NCI-H1092 (cell line): ENCODE measurements at places on chromosomes 1 and 21.

DNA sequence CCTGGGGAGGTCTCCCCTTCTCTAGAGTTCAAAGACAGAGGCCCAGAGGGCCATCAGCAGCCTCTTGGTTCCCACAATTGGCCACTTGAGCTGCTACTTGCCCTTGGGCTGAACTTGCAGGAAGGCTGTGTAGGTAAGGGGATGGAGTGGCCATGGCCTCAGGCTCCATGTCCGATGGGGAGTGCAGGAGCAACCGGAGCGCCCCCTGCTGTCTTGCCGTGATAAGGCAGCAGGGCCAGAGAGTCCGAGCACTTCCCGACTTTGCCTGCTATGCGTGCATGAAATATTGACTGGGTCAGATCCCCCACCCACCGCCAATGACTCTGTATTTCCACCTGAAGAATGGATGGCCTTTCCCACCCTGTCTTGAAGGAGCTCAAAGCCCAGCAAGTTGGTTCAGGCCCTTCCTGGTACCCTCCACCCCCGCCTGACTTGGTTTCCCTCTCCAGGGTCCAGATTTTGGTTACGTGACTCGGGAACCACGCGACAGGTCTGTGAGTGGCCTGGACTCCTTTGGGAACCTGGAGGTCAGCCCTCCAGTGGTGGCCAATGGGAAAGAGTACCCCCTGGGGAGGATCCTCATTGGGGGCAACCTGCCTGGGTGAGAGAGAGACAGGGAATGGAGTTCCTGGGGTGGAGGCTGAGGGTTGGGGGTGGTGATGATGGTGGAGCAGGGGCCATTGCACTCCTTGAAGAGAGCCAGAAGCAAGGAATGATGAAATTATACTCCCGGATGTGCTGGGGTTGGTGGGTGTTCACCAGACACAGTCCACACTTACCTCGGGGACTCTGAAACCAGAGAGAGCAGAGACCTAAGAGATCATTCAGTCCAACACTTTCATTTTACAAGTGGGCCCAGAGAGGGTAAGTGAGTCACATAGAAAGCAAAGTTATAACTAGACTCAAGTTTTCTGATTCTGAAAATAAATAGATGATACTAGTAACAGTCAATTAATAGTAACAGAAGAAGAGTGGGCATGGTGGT lies 25.6 kb downstream of the PADI3 start:
- peak; percentile 9 for DNase-seq

- DNase-seq = no peak
Observed at GRCh38 chr1:31867546-31867945, 51.7 kb upstream of the SPOCD1 start.

DNA sequence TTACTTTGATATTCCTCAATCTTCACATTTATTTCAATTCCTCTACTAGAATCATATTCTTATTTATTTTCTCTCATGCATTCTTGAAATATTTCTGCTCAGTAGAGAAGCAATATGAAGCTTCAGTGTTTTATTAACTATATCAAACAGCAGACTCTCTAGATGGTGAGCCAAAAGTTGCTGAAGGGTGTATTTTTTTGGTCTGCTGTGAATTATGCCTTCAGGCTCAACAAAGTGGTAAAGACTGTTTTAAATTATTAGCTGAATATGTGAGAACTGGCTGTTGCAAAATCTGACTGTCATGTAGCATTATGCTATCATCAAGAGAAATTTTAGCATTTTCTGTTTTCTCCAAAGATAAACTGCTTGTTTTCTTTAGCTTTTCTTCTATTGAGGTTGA lies 24.9 kb upstream of the CDC42BPA start:
- DNase-seq = no peak

- no peak for DNase-seq
Observed at GRCh38 chr1:185719021-185719420, 15.2 kb upstream of the HMCN1 start.

DNA sequence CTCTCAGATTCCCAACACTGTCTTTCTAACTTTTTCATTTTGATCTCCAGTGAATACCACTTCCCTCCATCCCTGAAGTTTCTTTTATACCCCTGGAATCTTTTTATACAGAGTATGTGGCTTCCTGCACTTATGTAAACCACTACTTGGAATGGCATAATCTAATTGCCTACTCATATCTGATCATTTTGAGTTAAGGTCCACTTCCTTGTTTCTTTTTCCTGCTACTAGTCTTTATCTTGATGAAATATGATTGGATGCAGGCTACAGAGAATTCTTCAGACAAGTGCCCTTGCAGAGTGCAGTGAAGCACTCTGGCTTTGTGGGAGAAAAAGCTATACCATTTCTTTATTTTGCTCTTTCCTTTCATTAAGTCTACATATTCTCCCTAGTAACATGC lies 325.3 kb upstream of the ADAMTS5 start:
- DNase-seq = no peak

DNA sequence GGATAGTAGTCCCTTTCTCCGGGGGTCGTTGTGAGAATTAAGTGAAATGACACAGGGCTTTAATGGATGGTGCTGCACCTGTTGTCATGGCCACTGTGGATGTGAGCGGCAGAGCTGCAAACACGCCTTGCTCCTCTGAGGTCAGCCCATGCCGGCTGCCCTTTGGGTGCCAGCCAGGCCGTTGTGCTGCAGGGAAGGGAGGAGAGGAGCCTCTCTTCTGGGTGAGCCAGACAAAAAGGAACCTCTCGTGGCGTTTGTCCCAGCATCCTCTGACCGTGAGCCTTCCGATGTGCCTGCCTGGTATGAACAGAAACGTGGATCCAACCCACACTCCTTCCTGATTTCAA lies 383.0 kb upstream of the VAMP3 start:
- peak; percentile 16 for DNase-seq

DNA sequence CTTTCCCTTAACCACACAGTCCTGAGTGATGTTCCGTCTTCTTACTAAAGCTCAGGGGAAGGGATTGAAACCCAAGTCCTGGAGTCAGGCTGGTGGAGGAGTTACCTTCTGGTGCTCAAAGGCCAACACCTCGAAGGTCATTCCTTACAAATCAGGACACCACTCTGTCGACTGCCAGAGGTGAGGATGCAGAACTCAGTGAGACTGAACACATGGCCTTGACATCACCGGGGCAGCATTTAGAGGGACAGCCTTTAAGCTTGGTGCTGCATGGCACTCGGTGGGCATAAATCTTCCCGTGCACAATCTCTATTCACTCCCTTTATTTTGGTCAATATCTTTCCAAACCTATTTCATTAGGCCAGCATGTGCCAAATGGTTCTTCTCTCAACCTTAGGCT lies 130.9 kb downstream of the ASTN1 start:
- no peak for DNase-seq

DNA sequence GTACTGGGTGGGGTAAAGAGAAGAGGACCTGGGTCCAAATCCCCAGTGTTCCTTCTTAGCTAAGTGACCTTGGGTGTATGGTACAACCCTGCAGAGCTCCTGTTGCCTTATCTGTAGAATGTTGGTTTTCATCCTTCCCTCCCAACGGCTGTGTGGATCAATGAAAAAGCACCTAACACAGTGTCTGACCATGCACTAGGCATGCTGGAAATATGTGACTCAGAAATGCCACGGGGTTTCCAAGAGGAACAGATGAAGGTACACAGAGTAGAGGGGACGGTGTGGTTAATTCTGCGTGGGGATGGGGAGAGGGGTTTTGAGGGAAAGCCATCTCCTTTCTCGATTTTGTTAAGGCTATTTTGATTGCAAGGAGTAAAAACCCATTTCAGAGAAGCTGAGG lies 8.6 kb downstream of the NIPAL3 start:
- no peak for DNase-seq

DNA sequence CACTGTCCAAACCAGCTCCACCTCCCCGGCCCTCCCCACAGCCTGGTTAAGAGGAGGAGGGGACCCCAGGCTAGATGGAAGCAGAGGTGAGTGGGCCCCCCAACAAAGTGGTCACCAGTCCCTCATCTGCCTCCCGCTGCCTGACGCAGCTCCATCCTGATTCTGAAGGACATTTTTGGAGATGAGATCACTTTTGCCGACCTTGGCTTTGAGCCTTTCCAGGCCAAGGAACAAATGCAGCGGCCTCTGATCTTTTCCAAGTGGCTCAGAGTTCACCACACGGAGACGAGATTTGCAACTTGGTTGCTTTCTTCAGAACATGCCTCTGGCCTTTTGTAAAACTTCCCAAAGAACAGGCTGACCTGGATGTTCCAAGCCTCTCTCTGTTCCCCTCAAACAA lies 223.1 kb downstream of the NPHP4 start:
- DNase-seq = no peak

- peak; percentile 78 for DNase-seq
Observed at GRCh38 chr1:201042779-201043461, 19.4 kb upstream of the KIF21B start.
